GM12878 (cell line): ENCODE measurements at places on chromosomes 6 and 20. TPM values are rescaled to one million over a fixed set of nuclear protein-coding genes. Genes with fewer than 3 reads are reported as not detected.
A peak's percentile ranks its signal among the peaks of the same experiment; 100 is the strongest.

The PGK2 gene
- not detected in 2 replicates for total RNA-seq

The KIF6 gene
- 0.28 and 0.35 TPM in 2 replicates for total RNA-seq

The ASCC3 gene
- total RNA-seq: 56.7 and 59.2 TPM in 2 replicates

The FAM184A gene
- total RNA-seq: 0.19 TPM in 1 of 2 replicates, not detected in the other

The CALHM4 gene
- not detected in 2 replicates for total RNA-seq

- no peak for DNase-seq
Observed at GRCh38 chr20:56637576-56637975, 8.5 kb downstream of the TFAP2C start.

- DNase-seq: no peak
Observed at GRCh38 chr6:162533009-162533400, 194.6 kb downstream of the PRKN start.

DNA sequence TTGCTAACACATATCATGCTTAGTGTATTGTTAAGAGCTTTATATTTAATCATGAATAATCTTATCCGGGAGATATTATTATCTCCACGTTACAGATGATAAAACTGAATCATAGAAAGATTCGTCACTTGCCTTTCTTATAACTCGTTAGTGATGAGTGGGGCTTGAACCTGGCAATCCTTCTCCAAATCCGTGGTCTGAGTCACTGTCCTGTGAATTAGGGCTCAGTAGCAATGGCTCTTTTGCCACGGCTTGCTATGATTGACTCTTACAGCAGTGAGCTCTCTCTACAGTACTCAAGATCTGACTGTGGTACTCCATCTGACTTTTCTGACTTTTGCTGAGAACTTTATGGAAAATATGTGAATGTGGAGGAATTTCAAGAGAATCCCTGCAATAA is 246.9 kb downstream of the PACRG start:
- DNase-seq: no peak

DNA sequence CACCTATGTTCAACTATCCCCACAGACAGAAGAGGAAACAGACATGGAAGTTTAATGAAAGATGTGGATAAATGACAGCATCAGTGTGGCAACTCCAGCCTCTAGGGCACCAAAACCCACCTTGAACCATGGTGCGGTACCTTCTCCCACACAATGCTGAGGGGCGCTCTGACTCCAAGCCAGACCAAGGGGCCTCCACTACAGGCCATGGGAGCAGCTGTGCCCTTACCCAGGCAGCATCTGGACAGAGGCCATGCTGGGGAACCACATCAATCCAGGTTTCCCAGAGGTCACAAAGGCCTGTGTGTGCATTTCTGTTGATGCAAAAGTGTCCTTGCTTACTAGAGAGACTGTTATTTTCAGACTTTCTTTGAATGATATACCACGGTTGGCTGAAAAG is 4.1 kb downstream of the PRR18 start:
- DNase-seq: no peak

GRCh38 chr6:111711476-111711875 is 105.8 kb upstream of the TRAF3IP2 start:
- DNase-seq: no peak

DNA sequence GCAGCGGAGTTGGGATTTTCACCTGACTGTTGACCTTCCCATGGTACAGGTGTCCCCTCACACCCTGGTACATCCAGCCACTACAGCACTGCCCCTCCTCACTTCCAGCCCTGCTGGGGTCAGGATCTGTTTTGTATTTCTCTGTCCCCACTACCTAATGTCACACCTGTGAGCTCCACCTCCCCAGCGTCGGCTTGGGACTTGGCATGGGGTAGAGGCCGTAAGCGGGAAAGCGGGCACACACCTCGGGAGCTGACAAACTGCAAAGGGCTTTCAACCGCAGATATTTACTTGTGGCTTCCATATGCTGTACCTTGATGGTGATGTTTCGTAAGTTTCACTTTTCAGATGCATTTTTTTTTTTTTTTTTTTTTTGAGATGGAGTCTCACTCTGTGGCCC is 5.4 kb upstream of the CCN5 start:
- DNase-seq: no peak

DNA sequence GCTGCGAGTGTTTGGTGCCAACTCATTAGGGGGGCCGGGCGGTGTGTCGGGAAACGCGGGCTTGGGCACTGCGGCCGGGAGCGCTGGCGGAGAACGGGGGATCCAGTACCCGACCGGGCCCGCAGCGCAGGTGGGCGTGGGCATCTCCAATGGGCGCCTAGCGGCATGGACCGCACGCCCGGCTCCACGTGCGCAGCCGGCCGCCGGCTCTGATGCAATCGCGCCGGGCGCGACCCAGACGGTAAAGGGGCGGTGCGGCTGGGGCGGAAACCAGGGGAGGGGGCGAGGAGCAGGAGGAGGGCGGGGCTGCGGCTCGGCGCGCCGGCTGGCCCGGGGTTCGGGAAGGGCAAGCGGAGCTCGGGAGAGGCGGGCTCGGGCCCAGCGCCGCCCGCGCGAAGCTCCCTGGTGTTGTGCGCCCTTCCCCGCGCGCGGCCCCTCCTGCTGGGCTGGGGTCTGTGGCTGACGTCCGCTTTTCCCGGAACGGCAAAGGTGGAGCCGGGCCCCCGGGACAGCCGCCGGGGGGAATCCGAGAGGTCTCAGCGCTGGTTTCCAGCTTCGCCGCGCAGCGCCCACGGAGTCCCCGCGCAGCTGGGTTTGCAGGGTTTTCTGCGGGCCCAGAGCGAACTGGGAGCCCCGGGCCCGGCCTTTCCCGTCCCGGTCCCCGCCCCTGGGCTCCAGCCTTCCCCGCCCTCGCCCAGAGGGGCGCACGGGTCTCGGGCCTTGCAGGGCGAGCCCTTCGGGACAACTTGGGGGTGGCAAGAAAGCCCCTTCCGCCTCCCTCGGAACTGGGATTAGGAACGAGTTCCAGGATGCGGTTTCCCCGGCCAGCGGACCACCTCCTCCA is 867 bp downstream of the MTHFD1L start:
- DNase-seq: peak; percentile 33

DNA sequence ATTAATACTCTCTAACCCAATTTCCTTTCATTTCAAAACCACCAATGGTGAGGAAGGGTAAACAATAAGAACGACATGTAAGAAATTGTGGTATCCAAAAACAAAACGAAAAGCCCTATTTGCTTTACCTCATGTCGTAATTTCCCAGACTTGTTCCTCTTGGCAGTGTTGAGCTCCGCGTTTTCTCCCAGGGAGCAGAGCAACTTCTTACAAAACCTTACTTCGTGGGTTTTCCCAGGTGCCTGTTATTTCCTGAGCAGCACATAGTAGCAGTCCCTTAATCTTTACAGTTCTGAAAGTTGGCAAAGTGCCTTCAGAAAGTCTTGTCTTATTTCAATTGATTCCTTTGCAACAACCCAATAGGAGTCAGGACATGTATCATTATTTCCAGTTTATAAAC is 207.9 kb upstream of the MARCKS start:
- DNase-seq: no peak

GRCh38 chr6:21185861-21186478 is 407.6 kb upstream of the SOX4 start:
- DNase-seq: no peak

- no peak for DNase-seq
Observed at GRCh38 chr20:23078351-23079015, 7.6 kb downstream of the CD93 start.

DNA sequence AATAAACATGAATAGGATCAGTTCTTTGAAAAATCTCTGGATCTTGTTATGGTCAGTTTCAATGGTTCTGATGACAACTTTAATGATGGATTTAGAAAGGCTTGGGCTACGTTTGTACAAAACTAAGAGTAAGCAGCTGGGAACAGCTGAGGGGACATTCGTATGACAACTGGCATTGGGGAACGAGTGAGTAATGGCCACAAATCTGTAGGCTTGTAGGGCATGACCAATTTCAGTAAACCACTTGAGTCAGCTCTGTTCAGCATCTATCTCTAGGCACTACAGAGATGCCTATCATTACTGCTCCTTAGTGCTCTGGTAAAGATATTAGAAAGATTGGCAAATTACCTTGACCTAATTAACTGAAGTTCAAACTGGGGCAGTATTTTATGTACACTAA is 1375.6 kb downstream of the EPHA7 start:
- DNase-seq: no peak

- no peak for DNase-seq
Observed at GRCh38 chr20:59810449-59811187, 122.8 kb downstream of the SYCP2 start.

GRCh38 chr6:40558102-40558501 is 29.1 kb downstream of the LRFN2 start:
- DNase-seq: no peak

DNA sequence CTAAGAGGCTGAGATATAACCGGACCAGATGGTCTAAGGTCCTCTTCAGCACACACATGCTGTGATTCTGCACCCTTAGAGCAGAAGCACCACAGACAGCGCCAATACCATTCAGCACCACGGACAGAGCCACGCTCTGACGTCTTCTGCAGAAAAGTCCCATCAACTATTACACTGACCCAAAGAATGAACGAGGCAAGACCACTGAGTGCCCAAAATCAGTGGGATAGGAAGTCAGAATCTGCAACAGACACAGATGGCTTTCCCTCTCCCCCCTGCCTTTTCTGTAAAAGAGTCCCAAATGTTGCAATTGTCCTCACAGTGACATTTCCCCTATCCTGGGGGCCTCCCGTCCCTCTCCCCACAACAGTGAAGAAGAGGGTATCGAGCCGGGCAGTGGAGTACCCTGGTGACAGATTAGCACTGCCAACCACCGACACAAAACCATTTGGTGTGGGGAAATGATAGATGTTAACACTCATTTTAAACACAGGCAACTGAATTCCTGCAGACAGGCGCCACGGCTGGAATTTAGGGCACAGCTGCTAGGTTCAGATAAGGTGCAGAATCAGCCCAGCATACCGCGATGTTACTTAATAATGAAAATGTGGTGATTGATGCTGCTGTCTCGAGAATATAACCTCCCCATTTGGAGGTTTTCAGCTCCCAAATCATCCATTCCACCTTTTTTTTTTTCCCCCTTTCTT is 66.6 kb upstream of the CTNNBL1 start:
- DNase-seq: no peak

DNA sequence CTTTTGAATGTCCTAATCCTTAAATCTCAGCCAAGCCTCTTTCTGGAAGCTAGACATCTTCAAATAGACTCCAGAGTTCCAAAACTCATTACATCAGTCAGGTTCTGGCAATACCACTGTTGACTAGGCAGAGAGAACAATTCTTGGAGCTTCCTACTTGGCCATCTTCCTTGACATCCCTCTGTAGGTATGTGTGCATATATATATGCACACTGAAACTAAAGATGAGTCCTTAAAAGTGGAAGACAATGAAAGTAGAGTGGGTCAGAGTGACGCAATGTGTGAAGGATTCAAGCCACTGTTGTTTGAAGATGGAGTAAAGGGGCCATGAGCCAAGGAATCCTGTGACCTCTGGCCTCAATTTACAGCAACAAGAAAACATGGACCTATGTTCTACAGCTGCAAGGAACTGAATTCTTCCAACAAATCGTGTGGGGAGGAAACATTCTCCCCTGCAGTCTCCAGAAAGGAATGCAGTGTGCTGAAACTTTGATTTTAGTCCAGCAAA is 18.7 kb upstream of the DUSP22 start:
- DNase-seq: no peak

DNA sequence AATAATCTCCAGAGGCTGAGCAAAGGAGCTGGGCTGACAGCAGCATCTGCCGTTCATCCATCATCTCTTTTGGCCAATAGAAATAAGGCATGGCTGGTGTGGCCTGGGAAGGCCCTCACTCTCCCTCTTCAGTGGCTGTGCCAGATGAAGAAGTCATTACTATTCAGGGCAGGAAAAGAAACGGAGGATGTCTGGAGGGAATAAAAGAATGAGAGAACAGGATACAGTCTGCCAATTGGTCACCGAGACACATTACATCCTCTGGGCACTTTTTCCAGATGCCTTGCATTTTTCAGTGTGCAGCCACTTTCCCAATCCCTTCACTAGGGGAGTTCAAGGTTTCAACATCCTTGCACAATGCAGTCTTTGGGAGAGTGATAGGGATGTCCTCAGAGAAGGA is 32.2 kb upstream of the VGLL2 start:
- DNase-seq: no peak

GRCh38 chr6:80287607-80288006 is 181.1 kb downstream of the BCKDHB start:
- no peak for DNase-seq

- DNase-seq: no peak
Observed at GRCh38 chr6:167130712-167131684, 8.1 kb downstream of the CCR6 start.

- no peak for DNase-seq
Observed at GRCh38 chr20:35967979-35968640, at the start of gene CNBD2. Gene CNBD2 (plus strand): TSS chr20:35968590. CDS start chr20:35968763, 173 bp downstream.

DNA sequence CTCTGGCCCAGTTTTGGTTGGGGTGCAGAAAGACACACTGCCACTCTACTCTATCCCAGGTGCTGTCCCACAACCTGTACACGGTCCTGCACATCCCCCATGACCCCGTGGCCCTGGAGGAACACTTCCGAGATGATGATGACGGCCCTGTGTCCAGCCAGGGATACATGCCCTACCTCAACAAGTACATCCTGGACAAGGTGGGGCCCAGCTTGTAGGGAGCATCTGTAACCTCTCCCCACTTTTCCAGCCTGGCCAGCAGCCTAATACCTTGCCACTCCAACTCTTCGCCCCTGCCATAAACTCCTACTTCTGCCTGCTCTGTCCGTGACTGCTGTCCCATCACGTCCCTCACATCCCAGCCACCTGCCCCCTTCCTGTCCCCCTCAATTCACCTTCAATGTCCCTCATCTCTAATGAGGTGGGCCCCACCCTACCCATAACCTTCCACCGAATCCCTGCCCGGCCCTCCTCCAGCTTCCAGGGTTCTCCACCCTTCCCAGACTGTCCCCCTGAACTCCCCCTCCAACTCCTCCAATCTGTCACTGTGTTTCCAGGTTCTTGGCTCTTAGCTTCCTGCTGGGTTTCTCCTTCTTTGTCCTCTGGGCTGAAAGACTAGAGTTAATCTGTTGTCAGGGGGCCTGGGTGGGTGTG is 12.1 kb downstream of the DEF6 start:
- no peak for DNase-seq

DNA sequence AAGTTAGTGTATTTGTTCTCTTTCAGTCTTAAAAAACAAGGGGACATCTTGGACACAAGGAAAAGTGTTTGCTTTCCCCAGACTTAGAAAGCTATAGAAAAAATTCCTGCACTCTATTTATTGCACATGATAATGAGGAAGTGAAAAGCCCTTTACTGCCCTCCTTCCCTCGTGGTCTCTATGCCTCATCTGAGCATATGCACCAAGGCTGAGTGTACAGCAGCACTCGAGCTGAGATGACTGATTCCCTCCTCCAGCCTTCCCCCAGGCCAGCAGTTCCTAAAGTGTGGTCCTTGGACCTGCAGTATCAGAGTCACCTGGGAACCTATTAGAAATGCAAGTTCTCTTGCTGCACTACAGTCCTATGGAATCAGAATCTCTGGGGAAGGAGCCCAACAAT is 14.3 kb upstream of the LAMP5 start:
- DNase-seq: no peak

GRCh38 chr6:134307075-134307474 is 10.8 kb downstream of the SGK1 start:
- no peak for DNase-seq

GRCh38 chr6:16546861-16547260 is 214.4 kb downstream of the ATXN1 start:
- no peak for DNase-seq
